ENCODE measurements at places on chromosomes 5 and 9. TPM values are rescaled to one million over a fixed set of nuclear protein-coding genes. Genes with fewer than 3 reads are reported as not detected.

The GALNT10 gene
- 34.8 TPM for total RNA-seq

- no peak for DNase-seq
Observed at GRCh38 chr5:127426661-127427060, 90.8 kb upstream of the PRRC1 start.

- no peak for DNase-seq
Observed at GRCh38 chr9:86792136-86792535, 155.2 kb downstream of the GAS1 start.

- no peak for DNase-seq
Observed at GRCh38 chr9:121707477-121708424, 56.3 kb downstream of the DAB2IP start.

- DNase-seq: no peak
Observed at GRCh38 chr9:111731928-111732327, 62.8 kb downstream of the SHOC1 start.

DNA sequence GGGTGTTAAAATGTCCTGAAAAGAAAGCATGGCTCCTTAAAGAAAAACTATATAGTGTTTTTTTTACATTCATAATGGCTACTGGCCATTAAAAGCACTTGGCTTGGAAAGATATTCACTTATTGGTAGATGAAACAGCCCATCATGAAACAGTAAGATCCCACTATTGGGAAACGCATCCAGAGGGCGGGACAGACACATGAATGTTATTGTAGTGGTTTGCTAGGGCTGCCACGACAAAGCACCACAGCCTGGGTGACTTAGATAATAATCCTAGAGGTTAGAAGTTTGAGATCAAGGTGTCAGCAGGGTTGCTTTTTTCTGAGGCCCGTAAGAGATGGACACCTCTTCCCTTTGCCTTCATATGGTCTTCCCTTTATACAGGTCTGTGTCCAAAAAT, 139.4 kb upstream of the ANKH start:
- DNase-seq: no peak

GRCh38 chr9:16928179-16928945, 57.9 kb upstream of the BNC2 start:
- DNase-seq: no peak

GRCh38 chr5:125038477-125038876, 292.0 kb upstream of the ZNF608 start:
- DNase-seq: no peak

- no peak for DNase-seq
Observed at GRCh38 chr5:124301850-124302249, 444.6 kb downstream of the ZNF608 start.

DNA sequence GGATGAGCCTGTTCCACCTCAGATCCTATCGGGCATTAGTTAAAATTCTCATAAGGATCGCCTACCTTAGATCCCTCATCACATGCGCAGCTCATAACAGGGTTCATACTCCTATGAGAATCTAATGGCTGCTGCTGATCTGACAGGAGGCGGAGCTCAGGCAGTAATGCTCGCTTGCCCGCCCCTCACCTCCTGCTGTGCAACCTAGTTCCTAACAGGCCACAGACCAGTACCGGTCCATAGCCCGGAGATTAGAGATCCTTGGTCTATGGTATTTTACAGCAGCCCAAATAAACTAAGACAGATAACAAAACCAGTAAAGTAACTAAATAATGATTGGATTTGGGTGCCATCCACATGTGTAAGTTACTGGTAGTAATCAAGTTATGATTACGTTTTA, 17.5 kb downstream of the GOLPH3 start:
- DNase-seq: no peak

DNA sequence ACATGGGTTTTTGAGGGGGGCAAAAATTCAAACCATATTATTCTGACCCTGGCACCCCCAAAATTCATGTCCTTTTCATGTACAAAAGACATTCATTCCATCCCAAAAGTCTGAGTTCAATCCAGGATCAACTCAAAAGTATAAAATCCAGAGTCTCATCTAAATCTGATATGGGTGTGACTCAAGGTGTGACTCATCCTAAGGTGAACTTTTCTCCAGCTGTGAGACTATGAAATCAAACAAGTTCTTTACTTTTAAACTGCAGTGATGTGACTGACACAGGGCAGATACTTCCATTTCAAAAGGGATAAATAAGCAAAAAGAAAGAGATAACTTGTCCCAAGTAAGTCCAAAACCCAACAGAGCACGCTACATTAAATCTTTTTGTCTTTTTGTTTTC, 20.6 kb upstream of the CYLC2 start:
- DNase-seq: no peak
